Activated CD8-positive, alpha-beta memory T cell treated with anti-CD3 and anti-CD28 coated beads for 1 hour (primary cell): ENCODE measurements at places on chromosomes 2 and 18.

GRCh38 chr2:110973262-110973661, 147.5 kb upstream of the BCL2L11 start:
- DNase-seq = no peak

- DNase-seq = no peak
These were observed 75.8 kb downstream of the DGKD start for GRCh38 chr2:233430081-233430480.

DNA sequence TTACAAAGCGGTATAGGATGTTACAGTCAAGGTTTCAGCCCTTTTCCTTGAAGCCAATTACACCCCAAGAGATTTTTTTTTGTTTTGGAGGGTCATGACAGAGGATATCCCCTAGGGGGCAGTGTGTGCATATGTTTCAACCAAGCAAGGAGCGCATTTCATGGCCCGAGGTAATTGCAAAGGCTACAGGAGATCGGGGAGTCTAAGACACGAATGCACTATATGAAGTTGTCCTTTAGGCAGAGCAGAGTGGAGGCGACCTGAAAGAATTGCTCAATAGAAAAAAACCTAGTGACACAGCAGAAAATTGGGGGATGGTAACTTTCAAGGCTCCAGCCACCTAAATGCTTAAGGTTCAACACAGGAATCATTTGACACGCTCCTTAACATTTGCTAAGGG, 219.8 kb upstream of the PARD3B start:
- DNase-seq = no peak

GRCh38 chr2:151106805-151107506, 154.7 kb downstream of the RBM43 start:
- no peak for DNase-seq

- no peak for DNase-seq
These were observed 13.9 kb downstream of the SCYGR8 start for GRCh38 chr2:227759411-227760118.

DNA sequence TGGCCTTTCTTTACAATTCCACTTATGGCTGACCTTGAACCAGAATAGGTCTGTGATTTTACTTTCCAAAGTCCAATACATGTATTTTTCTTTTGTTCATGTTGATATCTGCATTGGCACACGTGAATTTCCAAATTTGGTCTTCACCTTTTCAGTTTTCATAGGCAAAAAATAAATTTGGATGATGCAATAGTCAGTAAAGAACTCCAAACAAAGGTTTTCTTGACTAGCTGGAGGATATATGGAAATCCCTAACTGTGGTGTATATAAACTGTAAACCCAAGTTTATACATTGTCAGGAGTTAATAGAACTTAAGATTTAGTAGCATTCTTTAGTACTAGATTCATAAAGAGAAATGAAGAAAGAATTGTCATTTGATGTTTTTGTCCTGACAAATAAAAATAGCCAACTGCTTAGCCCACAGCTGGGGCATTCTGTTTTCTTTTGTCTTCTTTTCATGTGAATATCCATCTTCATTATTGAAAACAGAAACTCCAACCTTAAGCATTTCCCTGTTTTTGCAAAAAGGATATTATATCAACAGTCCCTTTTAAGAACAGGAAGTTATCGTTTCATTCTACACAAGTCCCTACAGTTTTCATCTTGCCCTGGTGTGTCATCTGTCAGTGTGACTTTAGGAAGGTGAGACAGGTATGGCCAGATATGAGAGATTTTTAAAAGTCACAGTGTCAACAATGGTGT, 132.9 kb downstream of the BCL2 start:
- no peak for DNase-seq

DNA sequence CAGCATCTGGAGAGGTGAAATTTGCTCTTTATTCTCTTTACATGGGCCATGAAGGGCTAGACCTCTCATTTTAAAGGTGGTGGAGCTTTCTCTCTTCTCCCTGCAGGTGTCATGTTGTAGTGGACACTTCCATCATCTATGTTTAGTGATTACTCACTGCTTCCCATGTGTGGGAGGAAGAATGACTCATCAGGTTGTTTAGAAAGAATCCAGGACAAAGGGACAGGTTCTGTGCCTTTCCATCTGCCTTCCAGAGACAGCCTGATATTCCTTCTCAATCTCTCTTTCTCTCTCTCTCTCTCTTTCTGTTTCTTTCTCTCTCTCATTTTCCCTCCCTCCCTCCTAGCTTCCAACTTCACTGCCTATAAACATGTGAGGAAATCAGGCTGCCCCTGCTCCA, 38.7 kb downstream of the SCG2 start:
- no peak for DNase-seq
